ENCODE measurements at places on chromosomes 3 and 15.

GRCh38 chr15:41848631-41849030, 10.0 kb downstream of the PLA2G4B start:
- no peak for DNase-seq

GRCh38 chr3:42084586-42084985, 6.6 kb upstream of the TRAK1 start:
- DNase-seq, result no peak

DNA sequence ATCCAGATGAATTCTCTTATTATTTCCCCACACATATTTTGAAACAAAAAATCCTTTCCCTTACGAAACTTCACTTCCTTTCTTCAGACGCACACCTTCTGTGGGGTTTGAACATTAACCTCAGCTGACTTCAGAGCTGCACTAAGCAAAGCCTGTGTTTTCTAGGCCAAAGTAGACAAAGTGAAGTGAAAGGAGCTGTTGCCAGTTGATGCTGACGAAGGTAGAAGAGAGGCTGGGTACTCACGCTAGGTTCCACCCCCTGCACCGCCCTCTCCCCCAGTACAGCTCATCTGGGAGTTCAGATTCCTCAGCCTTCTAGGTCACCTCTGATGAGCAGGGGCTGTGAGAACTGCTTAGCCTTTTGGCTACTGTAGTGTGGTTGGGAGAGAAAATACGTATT, 24.1 kb downstream of the DUT start:
- no peak for DNase-seq

GRCh38 chr3:195537995-195538394, 5.1 kb downstream of the PPP1R2 start:
- DNase-seq, result no peak

- no peak for DNase-seq
Observed at GRCh38 chr3:126554560-126555525, 3.9 kb downstream of the C3orf22 start.

GRCh38 chr15:62698646-62699045, 343.9 kb upstream of the TPM1 start:
- DNase-seq, result no peak

GRCh38 chr15:101013769-101014675, 94.9 kb downstream of the LRRK1 start:
- DNase-seq, result no peak

All from activated CD4-positive, CD25-positive, alpha-beta regulatory T cell treated with anti-CD3 and anti-CD28 coated beads, Interleukin-2, amount 50 U/mL, for 72 hours (primary cell).